ENCODE measurements at places on chromosomes 11 and 22. TPM values are rescaled to one million over a fixed set of nuclear protein-coding genes. Genes with fewer than 3 reads are reported as not detected.

ZNF215 gene
- 2.4 TPM for total RNA-seq

ENTHD1 gene
- total RNA-seq: not detected

TMEM191B gene
- total RNA-seq: 2.1 TPM

RAPSN gene
- total RNA-seq: 0.64 TPM

MS4A6E gene
- not detected for total RNA-seq

HYLS1 gene
- total RNA-seq: 3.2 TPM

KLHL35 gene
- 3.4 TPM for total RNA-seq
